Stimulated activated CD8-positive, alpha-beta memory T cell treated with anti-CD3 and anti-CD28 coated beads, Interleukin-15, amount 100 ng/mL, for 4 hours (primary cell): ENCODE measurements at places on chromosomes 7 and 10.
A peak's percentile ranks its signal among the peaks of the same experiment; 100 is the strongest.

DNA sequence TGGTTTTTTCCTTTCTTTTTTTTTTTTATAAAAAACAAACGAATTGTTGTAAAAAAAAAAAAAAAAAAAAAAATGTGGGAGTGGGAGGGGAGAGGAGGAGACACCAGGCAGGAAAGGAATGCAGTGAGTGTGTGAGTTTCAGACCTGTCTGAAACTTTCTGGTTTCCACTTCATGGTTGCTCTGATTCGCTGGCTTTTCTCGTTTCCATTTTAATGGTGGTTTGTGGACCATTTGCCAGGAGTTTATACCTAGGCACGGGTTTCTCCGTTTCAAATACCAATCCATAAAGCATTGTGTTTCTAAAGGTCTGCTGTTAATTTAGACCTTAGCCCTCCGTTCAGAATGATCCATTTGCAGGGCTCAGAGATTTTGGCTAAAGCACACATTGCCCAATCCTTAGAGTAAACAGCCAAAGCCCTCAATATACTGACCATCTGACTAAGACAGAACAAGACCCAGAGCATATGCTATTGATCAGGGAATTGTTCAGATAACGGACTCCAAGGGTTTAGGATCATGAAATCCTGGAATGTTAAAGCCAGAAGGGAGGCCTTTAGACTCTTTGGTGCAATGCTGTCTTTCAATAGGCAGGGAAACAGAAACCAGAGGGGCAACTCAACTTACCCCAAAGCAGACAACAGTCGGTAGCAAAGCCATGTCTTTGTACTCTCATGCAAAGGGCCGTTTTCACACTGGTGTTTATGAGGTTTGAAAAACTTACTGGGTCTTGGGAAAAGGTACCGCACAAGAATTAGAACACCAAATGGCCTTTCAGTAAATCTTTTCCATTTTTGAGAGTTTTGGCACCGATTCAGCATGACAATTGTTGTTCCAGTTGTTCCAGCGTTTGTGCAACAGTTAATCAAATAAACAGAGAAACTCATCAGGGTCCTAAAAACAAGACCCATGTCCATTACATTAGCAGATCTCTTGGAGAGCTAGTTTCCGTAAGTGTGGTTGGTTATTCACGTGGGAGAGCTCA is 94.3 kb upstream of the AGBL3 start:
- no peak for DNase-seq

- no peak for DNase-seq
Measured at GRCh38 chr10:69870591-69870990, 68.9 kb downstream of the COL13A1 start.

DNA sequence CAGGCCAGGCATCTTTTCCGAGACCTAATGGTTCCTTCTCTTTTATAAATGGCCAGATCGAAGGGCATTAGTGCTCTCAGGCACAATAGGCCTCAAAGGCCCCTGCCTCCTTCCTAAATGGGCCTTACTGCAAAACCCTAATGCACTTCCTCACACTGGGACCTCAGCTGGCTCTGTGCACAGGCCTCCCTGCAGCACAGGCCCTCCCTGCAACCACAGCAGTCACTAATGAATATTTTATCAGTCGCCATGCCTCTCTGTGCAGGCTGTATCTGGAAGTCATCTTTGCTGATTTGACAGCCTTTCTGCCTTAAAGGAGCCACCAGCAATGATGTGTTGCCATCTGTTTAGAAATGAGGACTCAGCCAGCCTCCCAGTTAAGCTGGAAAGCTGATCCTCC is 54.9 kb upstream of the SDK1 start:
- DNase-seq, result no peak

DNA sequence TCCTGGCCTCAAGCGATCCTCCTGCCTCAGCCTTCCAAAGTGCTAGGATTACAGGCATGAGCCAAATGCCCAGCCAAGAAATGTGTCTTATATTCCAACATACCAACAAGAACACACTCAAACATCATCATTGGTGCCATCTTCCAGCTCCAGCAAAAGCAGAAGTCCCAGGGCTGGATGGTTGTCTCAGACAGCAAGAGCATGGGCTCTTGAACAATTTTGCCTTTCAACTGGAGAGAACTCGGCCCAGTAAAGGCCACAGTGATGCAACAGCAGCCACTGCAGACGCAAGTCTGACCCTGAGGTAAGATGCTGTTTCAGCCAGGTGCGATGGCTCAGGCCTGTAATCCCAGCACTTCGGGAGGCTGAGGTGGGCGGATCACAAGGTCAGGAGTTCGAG is 52.8 kb upstream of the NFE2L3 start:
- DNase-seq, result no peak

DNA sequence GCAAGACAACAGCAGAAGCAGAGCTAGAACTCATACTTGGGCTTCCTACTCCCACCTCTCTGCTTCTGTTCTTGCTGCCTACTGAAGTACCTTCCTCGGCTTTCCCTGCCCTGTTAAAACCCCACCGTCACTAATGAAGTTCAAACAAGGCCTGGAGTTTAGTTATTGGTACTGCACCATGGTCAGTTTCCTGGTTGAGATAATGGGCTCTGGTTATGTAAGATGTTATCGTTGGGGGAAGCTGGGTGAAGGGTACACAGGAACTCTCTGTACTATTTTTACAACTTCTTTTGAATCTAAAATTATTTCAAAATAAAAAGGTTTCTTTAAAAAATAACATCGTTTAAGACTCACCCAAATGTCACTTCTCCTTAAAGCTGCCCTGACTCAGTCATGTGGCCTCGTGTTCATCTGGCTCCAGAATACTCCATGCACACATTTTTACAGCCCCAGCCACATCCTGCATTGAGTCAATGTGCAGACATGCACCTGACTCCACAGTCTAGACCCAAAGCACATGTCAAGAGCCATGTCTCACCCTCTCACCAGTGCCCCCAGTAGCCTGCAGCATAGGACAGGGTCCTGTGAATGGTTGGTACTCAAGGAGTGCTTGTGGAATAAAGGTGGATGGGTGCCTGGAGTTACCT is 36.9 kb upstream of the AQP1 start:
- no peak for DNase-seq

DNA sequence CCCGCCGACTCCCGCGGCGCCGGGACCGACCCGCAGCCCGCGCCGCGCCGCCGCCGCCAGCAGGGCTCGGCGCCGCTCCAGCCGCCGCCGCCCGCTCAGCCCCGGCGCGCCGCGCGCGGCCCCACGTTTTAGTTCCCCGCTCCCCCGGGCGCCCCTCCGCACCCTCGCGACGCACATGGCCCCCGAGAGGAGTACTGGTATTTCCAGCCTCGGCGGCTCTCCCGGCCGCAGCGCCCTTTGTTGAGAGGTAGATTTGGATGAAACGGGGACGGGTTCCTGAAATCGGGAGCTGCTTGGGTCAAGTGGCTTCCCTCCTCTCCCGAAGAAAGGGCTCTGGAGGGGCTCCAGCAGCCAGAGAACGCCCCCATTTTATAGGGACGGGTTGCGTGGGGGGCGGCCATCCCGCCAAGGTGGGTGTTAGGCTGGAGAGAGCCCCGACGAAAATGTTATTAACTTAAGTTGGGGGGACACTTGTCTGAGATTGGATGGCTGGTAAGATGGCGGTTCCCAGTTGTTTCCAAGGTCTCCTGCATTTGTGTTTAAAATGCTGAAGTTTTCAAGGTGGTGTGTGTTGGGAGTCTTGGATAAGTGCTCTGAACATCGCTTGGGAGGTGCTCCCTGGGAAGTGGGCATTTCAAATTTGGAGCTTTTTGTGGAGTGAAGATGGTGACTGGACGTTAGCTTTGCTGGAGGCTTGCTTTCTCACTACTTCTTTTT is 1.2 kb downstream of the BMI1 start:
- DNase-seq, result no peak

- no peak for DNase-seq
Measured at GRCh38 chr7:81783818-81784217, 14.0 kb upstream of the HGF start.

GRCh38 chr10:27319752-27320431 is 79.3 kb upstream of the ACBD5 start:
- no peak for DNase-seq

- DNase-seq, result no peak
Measured at GRCh38 chr10:65348637-65349036, 1577.2 kb upstream of the LRRTM3 start.

GRCh38 chr7:16046041-16046440 is 359.6 kb upstream of the MEOX2 start:
- DNase-seq, result no peak

GRCh38 chr7:6317797-6318438 is 45.5 kb upstream of the CYTH3 start:
- DNase-seq, result peak; percentile 3

- no peak for DNase-seq
Measured at GRCh38 chr7:44280993-44281721, 44.2 kb downstream of the CAMK2B start.

DNA sequence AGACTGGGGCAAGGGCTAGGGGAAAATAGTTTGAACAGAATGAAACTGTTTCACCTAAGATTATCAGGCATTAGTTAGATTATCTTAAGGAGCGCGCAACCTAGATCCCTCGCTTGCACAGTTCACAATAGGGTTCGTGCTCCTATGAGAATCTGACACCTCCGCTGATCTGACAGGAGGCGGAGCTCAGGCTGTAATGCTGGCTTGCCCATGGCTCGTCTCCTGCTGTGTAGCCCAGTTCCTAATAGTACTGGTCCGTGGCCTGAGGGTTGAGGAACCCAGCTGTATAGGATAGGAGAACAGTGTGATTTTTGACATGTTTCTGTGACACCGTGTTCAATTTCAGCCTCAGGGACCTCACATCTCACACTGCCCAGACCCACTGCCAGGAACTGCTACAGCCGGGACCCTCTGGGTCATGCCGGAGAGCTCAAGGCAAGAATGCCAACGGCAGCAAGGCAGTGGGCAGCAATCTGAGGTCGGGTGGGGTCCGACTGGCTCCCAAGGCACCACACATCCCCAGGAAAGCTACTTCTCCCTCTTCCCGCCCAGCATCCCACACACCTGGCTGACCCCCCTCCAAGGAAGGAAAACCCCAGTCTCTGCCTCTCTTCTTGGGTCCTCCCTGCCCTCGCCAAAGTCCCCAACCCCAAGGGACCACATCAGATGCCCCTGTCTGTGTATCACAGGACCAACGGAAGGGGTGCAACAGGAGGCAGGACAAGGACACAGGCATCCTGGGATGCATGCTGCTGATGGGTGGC is 31.7 kb downstream of the CAMK2B start:
- no peak for DNase-seq

DNA sequence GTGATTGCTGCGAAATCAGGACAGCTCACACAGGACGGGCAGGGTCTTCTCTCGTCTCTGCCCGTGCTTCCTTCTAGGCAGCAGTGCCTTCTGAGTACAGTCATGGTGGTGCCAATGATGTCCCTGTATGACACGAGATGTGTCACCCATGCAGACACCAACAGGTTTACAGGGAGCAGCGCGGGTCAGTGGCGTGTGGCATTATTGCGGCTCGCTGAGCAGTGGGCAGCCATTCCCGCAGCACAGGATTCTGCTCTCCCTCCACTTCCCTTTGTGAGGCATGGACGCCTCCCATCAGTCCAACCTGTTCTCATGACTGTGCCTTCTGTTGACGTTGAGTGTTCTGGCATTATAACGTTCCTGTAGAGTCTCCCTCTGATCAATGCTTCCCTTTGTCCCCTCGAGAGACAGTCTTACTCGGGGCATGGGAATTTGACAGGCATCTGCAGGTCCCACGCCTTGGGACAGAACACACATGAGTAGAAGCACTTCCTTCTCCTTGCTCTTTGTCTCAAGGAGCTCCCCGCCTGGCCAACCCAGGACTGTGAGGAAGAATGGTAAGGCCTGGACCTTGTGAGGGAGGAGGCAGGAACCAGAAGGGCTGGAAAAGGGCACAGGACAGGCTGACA is 219.5 kb downstream of the PAXIP1 start:
- DNase-seq, result no peak

- DNase-seq, result no peak
Measured at GRCh38 chr10:130495891-130496636, 359.9 kb downstream of the GLRX3 start.

GRCh38 chr10:36198322-36198721 is 556.2 kb upstream of the FZD8 start:
- DNase-seq, result no peak

DNA sequence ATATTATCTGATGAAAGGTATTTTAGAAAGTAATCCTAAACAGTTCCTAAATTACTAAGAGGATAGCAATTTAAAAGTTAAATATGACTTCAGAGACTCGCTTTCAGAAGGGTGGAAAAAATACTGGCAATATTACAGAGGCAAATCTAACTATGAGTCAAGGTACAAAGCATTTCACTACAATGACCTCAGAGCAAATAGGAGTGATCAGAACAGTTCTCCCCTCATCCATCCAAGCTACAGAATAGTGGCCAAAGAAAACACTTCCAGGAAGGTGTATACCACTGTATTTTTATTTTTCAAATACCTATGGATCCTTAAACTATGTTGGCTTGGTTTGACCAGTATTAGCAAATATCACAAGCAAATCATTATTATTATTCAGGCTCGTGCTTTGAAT is 112.8 kb upstream of the ODAD2 start:
- no peak for DNase-seq

GRCh38 chr7:151020231-151020630 is 4.1 kb downstream of the ATG9B start:
- DNase-seq, result no peak

DNA sequence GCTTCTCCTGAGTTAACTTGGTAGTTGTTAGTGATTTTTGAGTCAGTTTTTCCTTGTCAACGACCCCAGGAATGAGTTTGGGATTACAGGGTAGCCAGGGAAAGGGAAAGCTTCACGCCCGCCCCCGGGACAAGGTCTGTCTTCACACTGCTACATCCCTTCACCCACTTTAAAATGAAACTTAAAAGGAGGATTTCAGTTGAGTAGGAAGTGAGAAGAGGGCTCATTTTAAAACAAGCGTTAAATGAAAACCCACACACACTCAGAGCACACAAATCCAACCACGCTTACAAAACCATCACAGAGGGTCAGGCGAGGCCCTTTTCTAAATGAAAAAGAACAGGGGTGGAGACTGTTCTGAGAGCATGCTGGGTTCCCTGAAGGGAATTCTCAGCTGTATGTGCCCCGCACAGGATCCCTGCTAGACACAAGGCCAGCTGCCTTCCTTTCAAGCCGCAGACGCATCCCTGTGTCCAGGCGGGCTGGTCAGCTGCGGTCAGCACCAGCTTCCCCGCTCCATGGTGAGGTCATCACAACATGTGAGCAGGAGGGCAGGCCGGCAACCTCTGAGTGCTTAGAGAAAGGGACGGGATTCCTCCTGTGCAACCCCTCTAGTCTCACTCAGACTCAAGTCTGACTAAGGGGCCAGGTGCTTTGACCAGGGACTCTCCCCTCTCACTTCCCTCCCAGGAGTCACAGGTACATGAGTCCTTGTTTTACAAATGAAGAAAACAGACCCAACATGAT is 111.8 kb downstream of the EGFR start:
- no peak for DNase-seq

GRCh38 chr7:47428768-47429472 is 153.0 kb downstream of the TNS3 start:
- no peak for DNase-seq

DNA sequence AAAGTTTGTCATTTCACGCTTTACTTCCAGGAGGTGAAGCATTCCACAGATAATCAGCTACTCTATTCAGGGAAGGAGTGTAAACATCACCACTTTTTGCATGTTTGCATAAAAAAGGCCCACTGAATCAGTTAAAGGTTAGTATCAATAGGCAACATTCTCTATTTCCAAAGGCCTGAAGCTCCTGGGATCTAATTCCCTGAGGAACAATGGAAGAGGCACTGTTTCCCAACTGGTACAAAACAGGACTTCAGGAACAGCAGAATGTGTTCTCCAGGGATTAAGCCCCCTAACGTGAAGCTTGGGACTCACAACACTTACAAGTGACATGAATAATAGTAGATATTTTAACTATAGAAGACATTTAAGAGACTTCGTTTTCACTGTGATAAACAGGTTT is 6.1 kb downstream of the LRRN3 start:
- no peak for DNase-seq

- no peak for DNase-seq
Measured at GRCh38 chr10:75904499-75905283, 473.3 kb downstream of the LRMDA start.
